ENCODE measurements at places on chromosomes 12 and 14.

DNA sequence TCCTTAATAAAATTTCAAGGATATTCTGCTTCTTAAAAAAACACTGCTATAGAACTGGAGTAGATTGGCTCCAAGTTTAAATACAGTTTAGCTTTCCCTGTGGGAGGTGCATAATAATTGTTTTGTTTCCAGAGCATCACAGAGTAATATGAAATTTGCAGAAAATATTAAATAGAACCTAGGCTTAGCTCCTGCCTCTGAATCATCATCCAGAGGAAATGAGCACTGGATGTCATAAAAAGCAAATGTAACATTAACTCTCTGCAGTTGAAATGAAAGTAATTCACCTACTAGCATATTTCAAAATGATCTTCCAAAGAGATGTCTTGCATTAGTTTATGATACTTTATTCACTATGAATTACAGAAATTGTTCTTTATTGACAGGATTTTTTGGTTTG is 769.8 kb downstream of the C12orf50 start:
- DNase-seq, result no peak

GRCh38 chr14:43172899-43173548 is 1334.1 kb downstream of the FSCB start:
- no peak for DNase-seq

GRCh38 chr14:57122129-57122528 is 146.6 kb downstream of the EXOC5 start:
- no peak for DNase-seq

- no peak for DNase-seq
These were observed 223.9 kb downstream of the PTPRO start for GRCh38 chr12:15546102-15546701.

- no peak for DNase-seq
These were observed 17.9 kb downstream of the PROX2 start for GRCh38 chr14:74858022-74858421.

DNA sequence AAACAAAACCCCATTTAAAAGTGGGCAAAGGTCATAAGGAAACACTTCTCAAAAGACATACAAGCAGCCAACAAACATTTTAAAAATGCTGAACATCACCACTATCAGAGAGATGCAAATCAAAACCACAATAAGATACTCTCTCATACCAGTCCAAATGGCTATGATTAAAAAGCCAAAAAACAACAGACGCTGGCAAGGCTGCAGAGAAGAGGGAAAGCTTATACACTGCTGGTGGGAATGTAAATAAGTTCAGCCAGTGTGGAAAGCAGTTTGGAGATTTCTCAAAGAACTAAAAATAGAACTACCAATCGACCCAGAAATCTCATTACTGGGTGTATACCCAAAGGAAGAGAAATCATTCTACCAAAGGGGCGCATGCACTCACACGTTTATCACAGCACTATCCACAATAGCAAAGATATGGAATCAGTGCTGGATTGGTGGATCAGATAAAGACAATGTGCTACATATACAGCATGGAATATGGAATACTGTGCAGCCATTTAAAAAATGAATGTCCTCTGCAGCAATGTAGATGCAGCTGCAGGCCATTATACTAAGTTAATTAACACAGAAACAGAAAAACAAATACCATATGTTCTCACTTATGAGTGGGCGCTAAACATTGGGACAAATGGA is 102.1 kb upstream of the DAAM1 start:
- DNase-seq, result no peak

DNA sequence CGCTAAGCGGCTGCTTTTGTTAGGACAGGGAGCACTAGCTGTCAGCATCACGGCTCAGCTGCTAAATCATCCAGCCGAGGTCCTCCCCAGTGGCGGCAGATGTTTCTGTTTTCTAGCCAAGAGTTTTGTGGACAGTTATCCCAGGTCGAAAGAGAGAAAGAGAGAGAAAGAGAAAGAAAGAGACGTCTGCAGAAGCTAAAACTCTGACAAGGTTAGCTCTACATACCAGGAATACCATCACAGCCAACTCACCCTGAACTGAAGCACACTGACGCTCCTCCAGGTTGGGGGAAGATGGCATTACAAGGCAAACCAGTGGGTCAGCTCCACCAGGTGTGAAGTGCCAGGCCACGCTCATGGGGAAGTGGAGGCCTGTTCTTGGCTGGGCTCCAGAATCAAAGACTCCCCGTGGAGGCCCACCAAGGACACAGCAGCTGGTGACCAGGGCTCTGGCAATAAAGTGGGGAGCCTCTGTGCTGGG is 64.9 kb upstream of the DICER1 start:
- no peak for DNase-seq

- DNase-seq, result peak; percentile 72
These were observed 115.7 kb downstream of the LGMN start for GRCh38 chr14:92632546-92633273.

DNA sequence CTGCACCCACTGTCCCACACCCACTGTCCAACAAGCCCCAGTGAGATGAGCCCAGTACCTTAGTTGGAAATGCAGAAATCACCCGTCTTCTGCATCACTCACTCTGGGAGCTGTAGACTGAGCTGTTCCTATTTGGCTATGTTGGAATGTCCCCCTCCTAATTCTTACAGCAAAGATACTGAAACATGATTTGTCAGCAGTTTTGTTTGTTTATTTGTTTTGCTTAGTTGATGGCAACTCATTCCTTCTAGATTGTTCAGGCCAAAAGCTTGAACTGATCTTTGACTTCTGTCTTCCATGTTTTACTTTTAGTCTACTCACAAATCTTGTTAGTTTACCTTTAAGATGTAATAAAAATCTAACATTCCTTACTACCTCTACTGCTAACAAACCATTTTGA is 233.6 kb upstream of the MIS18BP1 start:
- DNase-seq, result no peak

- DNase-seq, result no peak
These were observed 294.4 kb downstream of the NELL2 start for GRCh38 chr12:44581642-44582242.

DNA sequence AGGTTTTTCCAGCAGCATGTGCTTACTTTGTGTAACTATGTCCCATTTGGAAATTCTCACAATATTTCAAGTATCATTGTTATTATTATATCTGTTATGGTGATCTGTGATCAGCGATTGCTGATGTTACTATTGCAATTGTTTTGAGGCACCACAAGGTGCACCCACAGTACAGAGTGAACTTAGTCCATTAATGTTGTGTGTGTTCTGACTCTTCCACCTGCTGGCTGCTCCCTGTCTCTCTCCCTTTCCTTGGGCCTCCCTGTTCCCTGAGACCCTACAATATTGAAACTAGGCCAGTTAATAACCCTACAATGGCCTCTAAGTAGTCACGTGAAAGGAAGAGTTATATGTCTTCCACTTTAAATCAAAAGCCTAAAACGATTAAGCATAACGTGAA is 153.9 kb downstream of the PIK3C2G start:
- DNase-seq, result no peak

GRCh38 chr14:44960646-44961045 is 1.1 kb downstream of the KLHL28 start:
- DNase-seq, result no peak

GRCh38 chr12:78271546-78271945 is 440.9 kb downstream of the NAV3 start:
- DNase-seq, result no peak

GRCh38 chr12:127270193-127270592 is 996.8 kb upstream of the TMEM132C start:
- DNase-seq, result no peak

DNA sequence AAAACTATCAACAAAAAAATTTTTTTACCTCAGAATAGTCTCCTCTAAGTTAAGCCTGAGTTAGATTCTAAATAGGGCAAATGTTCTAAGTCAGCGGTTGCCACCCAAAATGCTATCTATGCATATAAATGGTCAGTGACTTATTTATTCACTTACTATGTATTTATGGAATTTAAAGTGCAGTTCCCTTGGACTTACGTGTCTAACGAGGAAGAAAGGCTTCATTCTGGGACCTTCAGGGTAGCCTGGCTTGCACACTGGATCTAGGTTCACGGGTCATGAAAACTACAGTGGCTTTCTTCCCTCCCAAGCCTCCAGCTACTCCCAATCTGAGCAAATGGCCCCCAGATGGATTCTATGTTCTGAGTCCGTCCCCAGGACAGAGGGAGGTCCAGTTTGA is 77.1 kb downstream of the ARF6 start:
- DNase-seq, result no peak

GRCh38 chr12:113136128-113136989 is 798 bp upstream of the RASAL1 start:
- peak; percentile 81 for DNase-seq

Measured in spleen (tissue), 13 donors.